ENCODE measurements at places on chromosomes 2 and 18.

DNA sequence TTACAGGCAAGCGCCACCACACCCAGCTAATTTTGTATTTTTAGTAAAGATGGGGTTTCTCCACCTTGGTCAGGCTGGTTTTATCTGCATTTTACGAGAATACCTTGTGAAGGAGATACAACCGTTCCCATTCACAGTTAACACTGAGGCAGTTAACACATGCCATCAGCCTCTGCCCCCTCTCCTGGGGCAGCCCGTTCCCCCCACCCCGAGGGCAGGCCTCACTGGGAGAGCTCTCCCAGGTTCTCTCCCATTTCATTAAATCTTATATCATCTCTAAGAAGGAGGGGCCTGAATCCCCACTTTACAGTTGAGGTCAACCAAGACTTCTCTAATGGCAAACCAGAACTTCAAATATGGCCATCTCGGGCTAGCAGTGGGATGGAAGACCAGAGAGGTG lies 95.0 kb upstream of the ST3GAL5 start:
- DNase-seq = no peak

DNA sequence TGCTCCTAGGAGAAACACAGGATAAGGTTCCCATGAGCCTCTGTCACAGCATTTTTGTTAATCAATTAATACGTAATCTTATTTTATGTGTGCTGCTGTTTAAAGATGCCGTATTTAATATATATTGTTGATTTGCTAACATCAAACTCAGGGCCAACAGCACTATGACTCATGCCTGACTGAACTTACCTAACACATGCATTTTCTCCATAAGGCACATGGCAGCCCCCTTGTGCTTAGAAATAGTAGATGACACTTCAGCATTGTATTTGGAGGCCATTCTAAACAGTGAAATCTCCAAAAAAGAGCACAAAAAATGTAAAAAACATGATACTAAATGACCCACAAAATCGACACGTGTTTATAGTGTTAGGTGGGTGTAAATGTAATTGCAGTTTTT lies 314.8 kb downstream of the MYCN start:
- DNase-seq = no peak

DNA sequence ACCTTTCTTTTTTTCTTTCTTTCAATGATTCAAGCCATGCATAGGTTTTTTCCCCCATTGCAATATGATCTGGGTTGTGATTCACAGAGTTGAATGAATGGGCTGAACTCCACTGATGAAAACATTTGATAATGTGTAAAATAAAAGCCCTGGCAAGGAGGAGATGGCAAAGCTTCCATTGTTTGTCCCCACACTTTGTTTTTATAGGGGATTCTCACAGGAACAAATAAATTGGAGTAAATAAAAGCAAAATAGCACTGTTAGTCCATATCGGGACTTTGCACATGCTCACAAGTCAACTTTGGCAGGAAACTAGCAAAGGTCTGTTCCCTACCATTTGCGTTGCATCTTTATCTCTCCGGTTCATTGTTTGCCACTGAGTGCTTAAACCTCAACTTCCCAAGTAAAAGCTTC lies 55.7 kb downstream of the MEIS1 start:
- no peak for DNase-seq

DNA sequence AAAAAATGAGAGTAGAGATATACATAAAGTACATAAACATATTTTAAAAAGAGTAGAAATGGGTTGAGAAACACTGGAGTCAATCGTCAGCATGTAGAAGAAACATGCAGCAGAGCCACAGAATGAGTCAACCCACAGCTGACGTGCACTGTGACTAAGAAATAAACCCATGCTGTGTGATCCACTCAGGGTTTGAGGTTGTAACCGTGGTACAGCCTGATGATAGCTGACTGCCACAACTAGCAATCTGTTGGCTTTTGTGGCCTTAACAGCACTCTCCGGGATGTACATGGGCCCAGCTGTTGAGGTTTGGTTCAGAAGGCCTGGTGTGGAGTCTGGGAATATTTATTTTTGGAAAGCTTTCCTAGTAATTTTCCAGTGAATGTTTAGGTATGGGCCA lies 554.4 kb upstream of the MEX3C start:
- DNase-seq = no peak

- DNase-seq = no peak
Measured at GRCh38 chr2:227430639-227431038, 41.3 kb upstream of the AGFG1 start.

DNA sequence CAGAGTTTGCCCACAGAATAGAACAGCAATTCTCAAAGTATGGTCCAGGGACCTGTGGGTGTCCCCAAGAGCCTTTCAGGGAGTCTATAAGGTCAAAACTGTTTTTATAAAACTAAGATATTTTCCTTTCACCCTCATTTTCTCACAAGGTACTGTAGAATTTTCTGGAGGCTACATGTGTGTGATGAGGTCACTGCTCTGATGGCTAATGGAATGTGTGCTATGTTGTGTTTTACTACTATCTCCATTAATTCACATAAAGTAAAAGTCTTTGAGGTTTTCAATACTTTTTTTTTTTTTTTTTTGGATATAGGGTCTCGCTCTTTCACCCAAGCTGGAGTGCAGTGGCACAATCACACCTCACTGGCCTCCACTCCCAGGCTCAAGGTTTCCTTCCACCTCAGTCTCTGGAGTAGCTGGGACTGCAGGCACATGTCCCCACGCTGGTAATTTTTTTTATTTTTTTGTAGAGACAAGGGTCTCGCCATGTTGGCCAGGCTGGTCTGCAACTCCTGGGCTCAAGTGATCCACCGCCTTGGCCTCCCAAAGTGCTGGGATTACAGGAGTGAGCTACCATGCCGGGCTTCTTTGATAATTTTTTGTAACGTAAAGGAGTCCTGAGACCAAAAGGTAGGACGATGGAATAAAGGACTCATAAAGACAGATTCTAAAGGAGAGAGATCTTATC lies 1.8 kb downstream of the TRABD2A start:
- no peak for DNase-seq

DNA sequence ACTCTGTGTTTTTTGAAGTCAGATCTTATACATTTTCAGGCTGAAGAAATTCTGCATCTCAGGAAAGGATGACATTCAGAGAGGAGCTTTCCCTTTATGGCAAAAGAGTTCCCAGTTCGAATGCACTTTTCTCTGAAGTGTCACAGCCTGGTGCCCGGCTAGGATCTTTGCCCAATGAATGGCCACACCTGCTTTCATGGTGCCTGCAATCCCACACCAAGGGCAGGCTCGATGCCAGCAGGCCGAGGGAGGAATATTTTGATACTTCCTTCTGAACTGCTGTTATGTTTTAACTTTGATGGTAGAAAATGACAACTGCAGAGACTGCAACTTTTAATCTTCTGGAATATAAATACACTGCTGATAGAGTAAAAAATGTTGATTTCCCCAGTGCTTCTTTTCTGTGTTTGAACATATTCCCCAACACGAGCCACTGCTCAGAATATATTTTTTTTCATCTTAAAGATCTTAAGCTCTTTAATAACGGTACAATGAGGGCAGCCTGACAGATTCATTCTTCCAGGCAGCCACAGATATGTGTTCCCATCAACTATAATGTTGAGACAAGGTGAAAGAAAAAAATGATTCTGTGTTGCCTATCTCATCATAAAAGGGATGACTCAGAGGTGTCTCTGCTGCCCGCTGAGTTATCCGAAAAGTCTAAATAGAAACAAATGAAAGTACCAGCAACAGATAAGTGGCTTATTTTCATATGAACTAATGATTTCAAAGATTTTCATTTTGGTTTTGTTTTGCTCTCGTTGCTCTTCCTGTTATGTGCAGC lies 848.5 kb downstream of the DCDC2C start:
- DNase-seq = no peak

GRCh38 chr2:26008851-26009566 lies 24.9 kb upstream of the RAB10 start:
- DNase-seq = no peak

GRCh38 chr18:80202264-80202998 lies 44.9 kb downstream of the PARD6G start:
- no peak for DNase-seq

GRCh38 chr2:30684516-30684915 lies 122.7 kb downstream of the CAPN13 start:
- DNase-seq = no peak

- no peak for DNase-seq
Measured at GRCh38 chr18:70982292-70982691, 693.4 kb downstream of the SOCS6 start.

GRCh38 chr2:159072795-159073194 lies 104.4 kb downstream of the TANC1 start:
- no peak for DNase-seq
